ENCODE measurements at places on chromosomes 1 and 21.

DNA sequence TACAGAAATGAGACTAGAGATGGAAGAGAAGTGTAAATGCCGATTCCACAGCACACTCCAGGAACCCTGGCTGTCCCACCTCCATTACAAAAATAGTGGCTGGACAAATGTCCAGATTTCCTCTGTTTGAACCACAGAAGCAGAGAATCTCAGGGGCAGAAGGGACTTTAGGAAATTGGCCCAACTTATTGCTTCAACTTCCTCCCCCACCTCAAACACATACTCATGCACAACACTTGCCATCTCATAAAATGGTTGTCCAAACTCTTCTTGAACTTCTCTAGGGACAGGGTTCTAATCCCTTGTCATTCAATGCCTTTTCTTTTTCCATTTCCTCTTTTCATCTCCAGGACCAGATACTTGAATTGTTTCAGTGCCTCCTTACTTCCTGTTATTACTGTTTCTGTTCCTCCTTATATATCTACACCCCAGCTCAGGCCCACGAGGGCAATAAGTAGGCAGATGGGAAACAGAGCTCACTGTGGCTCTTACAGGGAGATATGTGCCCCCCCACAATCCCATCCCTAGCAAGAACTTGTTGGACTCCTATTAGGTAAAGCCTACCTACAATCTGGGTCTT, 8.5 kb upstream of the B4GALT3 start:
- no peak for DNase-seq

DNA sequence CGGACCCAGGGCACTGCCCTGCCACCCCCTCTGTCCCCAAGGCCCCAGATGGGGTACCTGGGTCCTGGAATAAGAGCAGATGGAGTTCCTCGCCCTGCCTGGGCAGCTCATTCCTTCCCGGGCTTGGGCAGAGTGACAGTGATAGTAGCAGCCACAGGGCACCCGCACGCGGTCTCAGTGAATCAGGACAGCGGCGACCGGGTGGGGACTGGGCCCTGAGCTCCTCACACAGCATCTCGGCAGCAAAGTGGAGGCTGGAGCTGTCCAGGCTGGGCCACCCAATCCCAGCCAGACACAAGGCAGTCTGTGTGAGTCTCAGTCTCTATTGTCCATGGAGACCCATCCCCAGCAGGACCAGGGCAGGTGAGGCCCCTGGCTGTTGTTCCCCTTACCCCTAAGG, 37.4 kb upstream of the CCDC27 start:
- no peak for DNase-seq

- no peak for DNase-seq
Observed at GRCh38 chr1:201707656-201708055, 121.3 kb upstream of the IPO9 start.

DNA sequence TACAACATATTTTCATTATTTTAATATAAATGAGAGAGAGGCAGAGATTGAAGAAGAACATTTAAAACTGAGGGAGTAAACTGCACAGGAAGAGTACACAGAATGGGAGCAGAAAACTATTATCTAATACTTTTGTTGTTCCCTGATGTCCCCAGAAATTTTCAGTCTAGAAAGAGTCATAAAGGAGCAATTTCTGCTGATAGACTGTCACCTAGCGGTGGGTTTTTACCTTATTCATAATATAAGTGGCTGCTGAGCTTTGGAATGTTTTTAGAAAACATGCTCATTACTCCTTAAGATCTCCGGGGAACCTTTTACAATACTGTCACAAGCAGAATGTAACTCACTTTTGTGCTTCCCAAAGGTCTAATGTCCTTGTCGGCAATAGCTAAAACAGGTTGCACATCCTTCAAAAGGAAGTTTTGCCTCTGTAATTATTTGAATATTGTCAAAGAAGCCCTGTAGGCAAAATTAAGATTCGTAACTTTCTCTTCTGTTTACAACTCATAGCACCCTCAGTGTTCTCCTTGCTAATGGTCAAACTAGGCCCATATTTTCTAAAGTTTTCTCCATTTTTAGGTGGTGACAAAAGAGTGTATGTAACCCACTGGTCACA, 4.9 kb upstream of the NPL start:
- no peak for DNase-seq

GRCh38 chr1:75984781-75985180, 52.6 kb upstream of the ASB17 start:
- no peak for DNase-seq

DNA sequence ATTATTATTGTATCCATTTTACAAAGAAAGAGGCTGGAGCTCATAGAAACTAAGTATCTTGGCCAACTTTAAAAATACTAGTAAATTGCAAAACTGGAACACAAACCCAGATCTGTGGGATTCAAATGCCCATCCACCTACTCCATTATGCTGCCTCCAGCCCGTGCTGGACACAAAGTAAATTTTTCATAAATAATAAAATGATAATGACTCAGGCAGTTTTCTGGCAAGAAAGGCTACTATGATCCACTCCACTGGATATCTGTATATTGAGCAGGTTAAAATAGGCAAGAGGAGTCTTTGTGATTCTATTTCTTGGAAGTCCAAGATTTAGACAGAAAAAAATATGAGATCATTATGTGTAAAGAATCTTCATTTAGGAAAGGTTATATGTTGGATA, 138.3 kb upstream of the DUSP10 start:
- no peak for DNase-seq

DNA sequence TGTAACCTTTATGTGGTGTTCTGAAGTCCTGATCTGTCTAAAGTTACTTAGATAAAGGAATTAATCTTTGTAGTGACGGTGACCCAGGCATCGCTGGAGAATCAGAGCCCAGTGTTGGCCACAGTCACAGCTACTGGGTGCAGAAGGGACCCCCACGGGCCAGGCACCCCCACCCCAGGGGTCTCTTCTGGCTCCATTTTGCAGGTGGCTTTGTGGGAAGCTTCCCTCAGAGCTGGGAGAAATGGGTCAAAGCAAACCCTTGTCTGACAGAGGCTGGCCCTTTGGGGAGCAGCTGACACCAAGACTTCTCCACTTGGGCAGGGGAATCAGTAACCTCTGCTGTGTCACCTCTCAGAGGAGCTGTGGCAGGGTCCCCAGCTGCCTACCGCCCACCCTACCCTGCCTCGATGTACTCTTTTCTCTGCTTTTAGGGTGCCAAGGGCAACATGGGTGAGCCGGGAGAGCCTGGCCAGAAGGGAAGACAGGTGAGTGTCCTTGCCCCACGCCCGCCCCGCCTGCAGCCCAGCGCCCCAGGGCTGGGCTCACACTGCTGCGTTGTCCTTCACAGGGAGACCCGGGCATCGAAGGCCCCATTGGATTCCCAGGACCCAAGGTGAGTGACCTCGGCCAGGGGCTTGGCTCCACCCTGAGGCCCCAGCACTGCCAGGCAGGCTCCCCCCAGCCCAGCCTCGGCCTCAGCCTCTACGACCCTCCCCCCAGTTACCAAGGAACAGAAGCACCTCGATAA, 17.7 kb downstream of the COL6A2 start:
- DNase-seq: no peak

GRCh38 chr1:164624400-164624799, 65.4 kb downstream of the PBX1 start:
- no peak for DNase-seq

DNA sequence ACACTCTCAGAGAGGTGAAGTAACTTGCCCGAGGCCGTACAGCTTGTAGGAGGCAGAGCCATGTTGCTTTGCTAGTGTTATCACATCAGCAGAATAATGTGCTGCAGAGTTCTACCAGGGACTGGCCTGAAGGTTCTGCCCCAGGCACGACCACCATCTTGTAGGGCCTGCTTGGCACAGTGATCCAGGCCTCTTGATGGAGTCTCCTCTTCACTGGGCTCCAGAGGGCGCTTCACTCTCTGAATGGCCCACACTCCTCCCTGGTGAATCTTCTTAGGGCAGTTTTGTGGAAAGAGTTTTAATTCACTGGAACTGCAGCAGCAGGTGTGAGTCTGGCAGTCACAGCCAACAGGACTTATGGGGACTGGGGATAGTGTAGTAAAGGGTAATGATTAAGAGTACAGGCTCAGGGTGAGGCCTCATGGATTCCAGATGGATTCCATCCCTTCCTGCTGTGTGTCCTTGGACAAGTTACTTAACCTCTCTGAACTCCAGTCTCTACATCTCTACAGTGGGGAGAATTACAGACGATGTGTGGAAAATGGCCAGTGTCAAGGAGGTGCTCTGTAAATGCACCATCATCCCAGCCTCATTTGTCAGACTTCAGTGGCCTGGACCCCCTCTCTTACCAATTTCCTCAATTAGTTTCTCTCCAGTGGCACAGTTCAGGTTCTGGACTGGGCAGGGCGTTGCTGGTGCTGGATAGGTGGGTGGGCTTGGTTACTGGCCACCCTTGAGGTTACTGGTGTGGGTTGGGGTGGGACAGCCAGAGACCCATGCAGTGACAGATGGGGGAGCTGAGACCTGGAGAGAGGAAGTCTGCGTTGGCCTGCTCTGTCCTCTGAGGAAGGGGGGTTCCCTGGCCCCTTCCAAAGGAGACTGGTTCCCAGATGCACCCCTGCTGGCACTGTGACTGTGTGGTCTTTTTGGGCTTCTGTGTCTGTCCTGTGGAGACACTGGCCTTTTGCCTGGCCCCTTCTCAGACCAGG, 45.9 kb upstream of the CSF3R start:
- no peak for DNase-seq

DNA sequence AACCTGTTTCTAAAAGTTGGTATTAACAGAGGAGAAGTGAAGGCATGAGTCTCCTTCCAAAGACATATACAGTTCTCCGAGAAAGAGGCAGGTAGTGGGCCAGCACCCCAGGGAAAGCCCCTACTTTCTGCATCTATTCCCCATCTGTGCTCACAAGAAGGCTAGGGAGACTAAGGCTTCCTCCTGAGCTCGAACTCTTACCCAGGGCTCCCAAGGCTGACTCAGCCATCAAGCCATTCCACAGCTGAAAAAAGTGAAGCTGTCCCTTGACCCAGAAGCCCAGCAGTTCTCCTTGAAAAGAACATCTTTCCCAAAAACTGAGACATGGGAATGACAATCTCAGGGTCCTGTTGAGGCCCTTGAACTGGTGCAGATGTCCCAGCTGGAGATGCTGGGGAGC, 1.9 kb upstream of the PADI3 start:
- no peak for DNase-seq

GRCh38 chr1:11908095-11908675, 18.0 kb downstream of the KIAA2013 start:
- DNase-seq: no peak

- no peak for DNase-seq
Observed at GRCh38 chr1:68173283-68173935, 58.9 kb downstream of the WLS start.

DNA sequence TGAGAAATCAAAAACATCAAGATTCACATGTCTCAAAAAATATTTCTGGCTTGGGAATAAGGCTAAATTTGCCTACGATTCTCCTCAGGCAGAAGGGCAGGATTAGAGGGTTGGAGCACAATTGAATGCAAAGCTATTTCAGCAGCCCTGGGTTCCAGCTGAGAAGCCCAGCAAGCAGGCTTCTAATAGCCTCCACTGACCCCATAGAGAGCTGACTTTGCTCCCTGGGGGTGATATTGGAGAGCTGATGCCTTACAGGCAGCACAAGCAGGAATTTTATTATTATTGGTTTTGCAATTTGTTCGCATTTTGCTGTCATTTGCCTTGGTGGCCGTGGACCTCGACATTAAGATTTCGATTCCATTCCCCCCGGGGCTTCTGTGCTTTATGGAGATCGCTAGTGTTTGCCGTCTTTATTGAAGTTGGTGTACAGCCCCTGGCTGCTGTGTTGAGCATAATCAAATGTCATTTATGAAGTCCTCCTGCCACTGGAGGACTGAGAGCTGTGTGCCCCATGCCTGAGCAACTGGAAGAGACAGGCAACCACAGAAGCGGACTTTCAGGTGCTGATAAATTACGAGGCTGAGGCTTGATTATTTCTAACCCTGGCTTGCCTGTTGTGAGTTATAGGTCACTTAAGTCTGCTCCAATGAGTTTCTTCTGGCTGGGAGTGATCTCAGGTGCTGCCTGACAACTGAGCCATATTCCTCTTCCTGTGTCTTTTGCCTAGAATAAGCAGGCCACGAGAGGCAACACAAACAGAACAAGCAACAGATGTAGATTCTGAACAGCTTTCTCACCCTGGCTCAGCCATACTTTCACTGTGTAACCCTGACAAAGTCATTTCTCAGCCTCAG, 518.4 kb upstream of the CAMK1G start:
- DNase-seq: no peak

GRCh38 chr1:234102583-234102982, 198.1 kb downstream of the SLC35F3 start:
- DNase-seq: no peak

DNA sequence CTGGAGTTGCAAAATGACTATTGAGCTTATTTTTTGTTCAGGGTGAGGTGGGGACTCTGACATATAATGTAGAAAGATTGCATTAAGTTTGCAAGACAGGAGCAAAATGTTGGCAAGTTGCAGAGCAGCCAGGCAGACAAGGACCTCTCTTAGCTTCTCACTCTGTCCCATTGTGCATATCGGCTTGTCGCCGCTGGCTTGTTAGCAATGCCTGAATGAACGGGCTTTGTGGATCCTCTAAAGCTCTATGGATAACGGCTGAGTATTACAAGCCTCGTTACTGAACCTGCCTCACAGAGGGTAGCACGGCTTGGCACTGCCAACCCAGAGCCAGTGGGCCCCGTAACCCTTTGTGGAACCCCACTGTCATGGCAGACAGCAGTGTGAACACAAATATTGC, 68.4 kb downstream of the TNR start:
- no peak for DNase-seq

DNA sequence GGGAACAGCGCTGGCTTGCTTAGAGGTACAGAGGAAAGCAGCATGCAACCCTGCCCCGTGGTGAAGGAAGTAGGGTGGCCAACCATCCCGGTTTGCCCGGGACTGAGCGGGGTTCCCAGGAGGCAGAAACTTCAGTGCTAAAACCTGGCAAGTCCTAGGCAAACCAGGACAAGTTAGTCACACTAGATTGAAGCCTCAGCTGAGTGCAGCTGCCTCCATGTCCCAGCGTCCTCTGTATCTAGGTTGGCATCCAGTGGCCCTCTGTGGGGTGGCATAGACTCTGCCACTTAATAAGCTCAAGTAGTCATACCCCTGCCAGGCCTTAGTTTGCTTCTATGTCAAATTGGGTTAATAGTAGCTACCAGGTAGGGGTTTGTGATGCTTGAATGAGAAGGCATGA, 67.1 kb downstream of the ATP2B4 start:
- DNase-seq: no peak

GRCh38 chr1:80645621-80646020, 1155.1 kb upstream of the ADGRL2 start:
- no peak for DNase-seq

- no peak for DNase-seq
Observed at GRCh38 chr21:41361053-41361785, 608 bp upstream of the MX2 start.

DNA sequence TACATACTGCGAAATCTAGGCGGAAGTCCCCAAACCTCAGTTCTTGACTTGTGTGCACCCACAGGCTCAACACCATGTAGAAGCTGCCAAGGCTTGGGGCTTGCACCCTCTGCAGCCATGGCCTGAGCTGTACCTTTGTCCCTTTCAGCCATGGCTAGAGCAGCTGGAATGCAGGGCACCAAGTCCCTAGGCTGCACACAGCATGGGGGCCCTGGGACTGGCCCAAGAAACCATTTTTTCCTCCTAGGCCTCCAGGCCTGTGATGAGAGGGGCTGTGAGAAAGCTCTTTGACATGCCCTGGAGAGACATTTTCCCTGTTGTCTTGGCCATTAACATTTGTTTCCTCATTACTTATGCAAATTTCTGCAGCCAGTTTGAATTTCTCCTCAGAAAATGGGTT, 1.5 kb upstream of the PRSS38 start:
- no peak for DNase-seq

- no peak for DNase-seq
Observed at GRCh38 chr1:100141192-100141591, 8.2 kb downstream of the TRMT13 start.
